ENCODE measurements at places on chromosomes 6 and 20.

- no peak for DNase-seq
These were observed 4.7 kb downstream of the OCSTAMP start for GRCh38 chr20:46545827-46546138.

- DNase-seq, result no peak
These were observed 9.8 kb downstream of the RIPOR3 start for GRCh38 chr20:50681359-50682064.

DNA sequence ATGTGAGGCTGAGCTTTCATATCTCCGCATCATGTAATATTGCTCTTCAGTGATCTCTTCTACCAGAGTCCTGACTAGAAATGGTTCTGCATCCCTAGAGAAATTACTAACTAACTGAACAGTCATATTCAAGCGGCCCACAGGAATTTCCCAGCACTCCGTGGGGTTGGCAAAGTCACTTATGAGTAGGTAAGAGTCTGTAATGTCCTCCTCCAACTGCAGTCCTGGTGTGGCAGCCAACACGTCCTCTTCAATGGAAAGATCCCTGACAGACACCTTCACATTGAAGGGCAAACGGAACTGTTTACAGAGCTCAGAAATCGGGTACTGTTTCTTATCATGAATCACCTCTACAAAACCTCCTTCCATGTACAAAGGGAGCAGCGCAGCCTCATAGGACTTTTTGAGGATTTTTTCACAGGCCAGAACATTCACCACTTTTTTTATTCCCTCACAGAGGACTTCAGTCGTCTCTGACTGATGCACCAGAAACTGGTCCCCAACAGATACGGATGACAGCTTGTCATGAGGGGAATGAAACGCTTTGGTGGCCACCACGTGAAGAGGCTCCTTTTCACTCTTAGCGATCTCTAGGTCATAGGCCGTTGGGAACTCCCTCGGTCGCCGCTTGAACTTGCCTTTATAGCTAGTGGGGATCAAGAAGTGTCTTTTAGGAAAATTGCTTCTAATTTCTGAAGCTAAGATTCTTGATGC is 87.7 kb downstream of the THEMIS start:
- DNase-seq, result no peak

GRCh38 chr20:51800872-51801121 is 1.5 kb downstream of the SALL4 start:
- DNase-seq, result no peak

DNA sequence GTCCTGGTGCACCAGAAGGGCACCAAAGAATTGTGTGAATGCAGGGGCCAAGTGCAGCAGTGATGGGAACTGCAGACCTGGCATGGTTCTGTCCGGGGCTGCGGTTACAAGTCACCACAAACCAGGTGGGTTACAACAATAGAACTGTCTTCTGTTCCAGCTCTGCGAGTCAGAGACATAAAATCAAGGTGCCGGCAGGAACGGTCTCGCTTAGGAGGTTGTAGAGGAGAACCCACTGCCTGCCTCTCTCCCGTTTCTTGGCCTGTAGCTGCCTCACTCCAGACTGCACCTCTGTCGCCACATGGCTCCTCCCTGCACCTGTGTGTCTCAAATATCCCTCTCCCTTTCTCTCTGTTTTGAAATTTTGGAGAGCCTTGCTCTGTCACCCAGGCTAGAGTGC is 143.3 kb downstream of the TAF4 start:
- no peak for DNase-seq

DNA sequence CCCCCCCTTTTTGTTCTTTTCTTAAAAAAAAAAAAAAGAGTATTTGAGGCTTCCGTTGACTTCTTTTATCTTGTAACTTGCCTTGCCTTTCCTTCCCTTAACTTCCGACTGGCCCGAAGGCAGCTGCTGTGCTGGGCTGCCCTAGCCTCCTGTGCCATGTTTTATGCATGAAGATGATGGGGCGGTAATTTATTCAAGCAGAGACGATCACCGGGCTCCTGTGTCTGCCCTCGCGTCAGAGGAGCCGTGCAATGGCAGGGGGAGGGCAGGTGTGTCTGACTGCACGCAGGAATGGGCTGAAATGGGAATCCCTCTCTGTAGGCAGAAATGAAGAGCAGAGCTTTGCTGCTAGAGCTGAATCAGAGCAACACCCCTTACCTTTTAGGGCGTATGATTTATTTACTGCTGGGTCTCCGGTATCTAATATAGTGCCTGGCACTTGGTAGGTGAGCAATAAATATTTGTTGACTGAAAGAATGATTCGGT is 106.3 kb upstream of the RIPOR2 start:
- no peak for DNase-seq

GRCh38 chr20:34871966-34872621 is 562 bp downstream of the GGT7 start:
- no peak for DNase-seq

DNA sequence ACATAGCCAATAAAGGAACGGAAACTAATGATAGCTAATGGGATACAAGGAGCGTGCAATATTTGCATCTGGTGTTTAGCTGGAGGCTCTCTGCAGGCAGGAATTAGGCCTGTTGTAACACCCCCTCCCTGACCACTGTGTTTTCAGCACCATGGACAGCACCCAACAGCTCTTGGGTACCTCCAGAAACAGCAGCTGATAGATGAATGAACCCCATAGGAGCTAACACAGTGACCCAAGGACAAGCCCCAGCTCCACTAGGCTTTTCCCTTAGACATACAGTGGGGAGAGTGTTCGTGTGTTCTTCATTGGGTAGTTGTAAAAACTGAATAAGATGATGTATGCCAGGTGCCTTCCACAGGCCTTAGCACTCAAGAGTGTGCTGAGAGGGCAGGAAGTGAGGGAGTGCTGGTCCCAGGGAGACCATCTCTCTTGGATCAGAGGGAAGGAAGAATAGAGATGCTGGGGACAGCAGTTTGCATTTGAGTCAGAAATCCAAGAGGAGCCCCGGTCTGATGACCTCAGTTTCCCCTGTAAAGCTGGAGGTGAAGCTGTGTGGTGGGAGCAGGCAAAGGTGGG is 161.3 kb downstream of the PHACTR3 start:
- peak; percentile 1 for DNase-seq

DNA sequence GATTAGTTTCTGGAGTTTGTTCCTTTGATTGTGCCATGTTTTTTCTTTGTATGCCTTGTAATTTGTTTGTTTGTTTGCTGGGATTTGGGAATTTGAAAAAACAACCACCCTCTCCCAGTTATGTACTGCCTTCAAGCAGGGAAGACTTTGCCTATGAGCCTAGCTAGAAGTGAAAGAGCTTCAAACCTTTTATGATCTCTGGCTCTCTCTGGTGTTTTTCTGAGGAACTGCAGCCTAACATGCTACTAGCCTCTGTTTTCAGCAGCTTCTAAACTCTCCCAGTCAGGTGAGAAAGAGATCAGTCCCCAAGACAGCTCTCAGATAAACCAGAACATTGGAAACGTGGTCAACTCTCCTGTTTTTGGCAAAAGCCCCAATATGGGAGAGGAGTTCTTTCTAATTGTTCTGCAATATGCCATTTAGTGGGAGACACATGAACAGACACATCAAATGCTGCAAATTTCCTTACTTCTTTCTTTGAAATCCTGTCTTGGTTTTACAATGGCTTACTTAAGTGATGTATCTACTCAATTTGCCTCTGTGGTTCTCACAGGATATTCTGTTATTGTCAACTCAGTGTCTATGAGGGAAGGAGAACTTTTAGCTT is 58.9 kb upstream of the SERINC1 start:
- DNase-seq, result peak; percentile 68

GRCh38 chr6:154509421-154510143 is 903 bp downstream of the CNKSR3 start:
- DNase-seq, result peak; percentile 30

DNA sequence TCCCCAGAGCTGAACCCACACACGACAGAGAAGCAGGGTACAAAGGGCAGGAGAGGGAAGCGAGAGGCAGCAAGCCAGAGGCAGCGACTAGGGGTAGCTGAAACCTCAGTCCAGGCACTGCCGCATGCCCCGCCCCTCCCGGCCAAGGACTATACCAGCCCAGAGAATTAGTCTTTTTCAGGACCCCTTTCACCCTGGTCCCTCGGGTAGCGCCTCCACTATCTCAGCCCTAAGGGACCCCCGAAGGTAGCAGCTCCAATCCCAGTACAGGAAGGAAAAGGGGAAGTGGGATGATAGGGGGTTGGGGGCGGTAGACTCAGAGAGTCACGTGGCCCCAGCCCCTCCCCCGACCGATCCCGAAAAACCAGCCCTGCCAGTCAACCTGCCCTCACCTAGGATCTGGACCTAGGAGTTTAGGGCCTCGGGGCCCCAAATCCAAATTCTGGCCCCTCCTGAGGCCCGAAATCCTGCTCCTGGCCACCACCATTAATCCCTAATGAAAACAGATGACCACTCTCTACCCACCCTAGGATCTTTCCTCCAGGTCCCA is 1.3 kb downstream of the RGL2 start:
- DNase-seq, result no peak

DNA sequence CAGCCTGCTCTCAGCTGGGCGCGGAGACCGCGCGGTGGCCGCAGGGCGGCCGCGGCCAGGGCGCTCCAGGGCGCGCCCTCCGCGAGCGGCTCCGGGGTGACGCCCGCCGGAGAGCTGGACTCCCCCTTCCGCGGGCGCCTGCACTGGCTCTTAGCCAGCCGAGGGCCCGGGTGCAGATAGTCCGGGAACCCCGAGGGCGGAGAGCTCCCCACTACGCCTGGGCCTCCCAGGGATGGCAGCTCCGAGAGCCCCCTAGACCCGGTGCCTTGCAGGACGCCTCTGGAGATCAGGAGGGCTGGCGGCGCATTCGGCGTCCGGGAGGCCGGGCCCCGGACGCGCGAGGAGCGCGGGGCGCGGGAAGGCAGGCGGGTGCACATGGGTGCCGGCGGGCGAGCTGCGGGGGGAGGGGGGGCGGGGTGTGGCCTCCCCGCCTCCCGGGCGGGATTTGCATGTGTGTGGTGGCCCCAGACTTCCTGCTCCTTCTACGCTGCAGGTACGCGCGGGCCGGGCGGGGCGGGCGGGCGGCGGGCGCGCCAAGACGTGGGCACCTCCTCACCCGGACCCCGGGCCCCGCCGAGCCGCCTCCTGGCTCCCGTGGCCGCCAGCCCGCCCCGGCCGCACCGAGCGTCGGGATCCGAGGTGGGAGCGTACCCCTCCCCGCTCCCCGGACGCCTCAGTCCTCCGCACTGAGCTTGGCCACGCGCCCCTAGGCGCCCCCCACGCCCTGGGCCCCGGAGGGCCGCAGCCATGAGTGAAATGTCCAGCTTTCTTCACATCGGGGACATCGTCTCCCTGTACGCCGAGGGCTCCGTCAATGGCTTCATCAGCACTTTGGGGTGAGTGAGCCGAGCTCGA is at the start of gene ITPR3:
ITPR3 (plus strand) TSS at position 467 of the 855 bp plus-strand sequence; CDS start at position 748, 281 bp downstream.
- DNase-seq, result peak; percentile 33

DNA sequence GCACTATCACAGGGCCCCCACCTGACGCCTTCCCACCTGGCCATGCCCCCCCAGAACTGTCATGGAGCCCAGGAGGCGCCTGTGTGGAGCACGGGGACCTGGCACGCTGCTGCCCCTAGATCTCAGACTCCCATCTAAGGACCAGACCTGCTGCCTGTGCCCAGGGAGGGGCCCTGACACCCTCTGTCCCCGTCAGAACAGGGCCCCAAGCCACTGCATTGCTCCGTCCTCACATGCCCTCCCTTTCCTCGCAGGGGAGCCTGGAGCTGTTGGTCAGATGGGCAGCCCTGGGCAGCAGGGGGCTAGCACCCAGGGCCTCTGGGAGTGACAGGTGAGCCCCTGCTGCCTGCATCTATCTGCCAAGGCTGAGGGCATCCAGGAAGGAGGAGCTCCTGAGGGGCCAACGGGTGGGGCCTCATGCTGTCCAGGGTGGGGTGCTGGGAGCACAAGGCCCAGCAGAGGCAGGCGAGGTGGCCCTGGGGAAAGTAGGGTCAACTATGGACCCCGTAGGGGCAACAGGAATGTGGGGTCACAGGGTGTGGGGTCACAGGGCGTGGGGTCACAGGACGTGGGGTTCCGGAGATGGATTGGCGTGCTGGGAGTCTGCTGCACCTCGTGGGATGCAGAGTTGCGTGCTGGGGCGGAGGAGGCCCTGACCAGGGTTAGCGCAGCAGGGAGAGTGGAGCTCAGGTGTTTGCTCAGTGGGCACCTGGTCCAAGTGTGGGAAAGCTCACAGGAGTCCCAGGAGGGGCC is 31.6 kb downstream of the CHRNA4 start:
- no peak for DNase-seq

- no peak for DNase-seq
These were observed 21.1 kb downstream of the CDC40 start for GRCh38 chr6:110201151-110201884.

GRCh38 chr6:103215847-103216246 is 1643.9 kb downstream of the HACE1 start:
- no peak for DNase-seq

DNA sequence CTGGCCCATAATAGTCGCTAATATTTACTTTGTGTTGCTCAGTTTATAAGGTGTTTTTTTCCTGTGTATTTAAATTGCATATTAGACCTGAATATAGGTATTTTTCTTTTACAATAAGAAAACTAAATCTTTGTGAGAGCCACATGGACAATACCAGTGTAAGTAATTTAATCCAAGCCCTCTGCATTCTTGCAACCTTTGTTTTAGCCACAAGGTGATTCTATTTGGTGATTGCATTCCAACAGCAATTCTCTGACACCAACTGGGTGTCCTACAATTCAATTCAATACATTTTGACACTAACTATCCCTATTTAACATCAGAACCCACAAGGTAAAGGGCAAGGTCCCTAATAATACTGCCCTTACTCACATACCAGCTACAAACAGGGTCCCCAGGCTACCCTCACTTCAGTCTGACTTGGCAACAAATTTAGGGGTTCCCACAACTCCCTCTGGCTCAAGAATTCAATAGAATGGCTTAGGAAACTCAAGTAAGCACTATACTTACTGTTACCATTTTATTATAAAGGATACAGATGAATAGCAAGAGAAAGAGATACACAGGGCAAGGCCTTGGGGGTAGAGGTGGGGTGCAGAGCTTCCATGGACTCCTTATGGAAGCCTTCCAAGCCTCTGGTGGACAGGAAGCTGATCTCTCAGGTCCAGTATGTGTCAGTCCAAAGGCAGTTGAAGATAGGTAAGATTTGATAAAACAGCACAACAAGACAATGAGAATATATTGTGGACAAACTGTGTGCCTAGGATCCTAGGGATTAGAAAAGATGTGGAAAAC is 169.3 kb downstream of the CD83 start:
- DNase-seq, result no peak

DNA sequence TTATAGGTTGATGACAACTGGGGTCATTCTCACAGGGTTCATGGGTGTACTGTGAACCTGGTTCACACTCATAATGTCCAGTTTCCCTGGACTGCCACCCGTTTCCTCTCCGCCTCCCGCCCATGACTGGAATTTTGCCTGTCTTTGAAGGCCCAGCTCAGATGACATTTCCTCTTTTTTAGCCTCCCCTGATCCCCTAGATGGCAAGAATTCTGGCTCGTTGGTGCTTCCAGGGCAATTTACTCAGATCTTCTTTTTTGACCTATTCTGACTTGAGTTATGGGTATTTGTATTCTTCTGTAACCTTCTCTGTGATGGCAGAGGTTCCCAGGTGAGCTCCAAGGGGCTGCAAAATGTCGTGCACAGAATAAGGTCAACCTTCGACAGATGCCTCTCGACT is 5.7 kb upstream of the CITED2 start:
- no peak for DNase-seq

GRCh38 chr6:26205625-26206574 is 118.7 kb downstream of the HFE start:
- DNase-seq, result peak; percentile 73

Data from fibroblast of mammary gland (primary cell).